Stimulated activated CD8-positive, alpha-beta memory T cell treated with anti-CD3 and anti-CD28 coated beads, Interleukin-2, amount 100 ng/mL, for 1 hour (primary cell): ENCODE measurements at places on chromosomes 2 and 18.

DNA sequence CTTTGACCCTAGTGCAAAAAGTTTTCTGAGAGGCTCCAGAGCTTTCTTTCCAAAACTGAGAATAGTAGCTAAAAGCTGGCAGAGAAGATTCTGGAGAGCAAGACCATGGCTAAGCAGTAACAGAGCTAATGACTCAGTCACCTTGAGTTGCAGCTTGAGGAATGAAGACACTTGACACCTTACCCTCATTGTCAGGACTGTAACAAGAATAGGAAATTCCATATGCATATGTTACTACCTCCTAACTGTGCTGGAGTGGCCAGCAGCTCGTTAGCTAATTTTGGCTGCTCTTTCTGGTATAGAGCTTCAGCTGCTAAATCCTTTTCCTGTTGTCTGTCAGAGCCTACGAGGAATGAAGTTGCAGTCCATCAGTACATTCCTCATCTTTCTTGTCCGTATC lies 68.6 kb upstream of the LHCGR start:
- DNase-seq: no peak

- no peak for DNase-seq
Measured at GRCh38 chr2:26597197-26597596, 44.0 kb downstream of the CIB4 start.

DNA sequence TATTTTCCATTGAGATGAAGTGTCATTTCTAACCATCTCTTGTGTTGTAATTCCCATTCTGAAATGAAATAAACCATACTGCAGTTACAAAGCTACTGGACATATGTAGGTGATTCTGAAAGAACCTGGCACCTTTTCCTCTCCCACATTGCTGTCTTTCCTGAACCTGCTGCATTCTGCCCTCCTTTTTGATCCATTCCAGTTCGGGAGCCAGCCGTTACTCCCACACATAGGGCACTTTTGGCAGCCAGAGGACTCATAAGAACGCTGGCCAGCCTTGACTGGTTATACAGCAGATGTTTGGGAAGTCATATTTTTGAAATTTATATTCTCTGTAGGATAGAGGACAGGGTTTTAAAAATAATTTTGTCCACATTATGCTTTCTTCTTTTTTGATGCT lies 369.8 kb upstream of the CDH7 start:
- no peak for DNase-seq

DNA sequence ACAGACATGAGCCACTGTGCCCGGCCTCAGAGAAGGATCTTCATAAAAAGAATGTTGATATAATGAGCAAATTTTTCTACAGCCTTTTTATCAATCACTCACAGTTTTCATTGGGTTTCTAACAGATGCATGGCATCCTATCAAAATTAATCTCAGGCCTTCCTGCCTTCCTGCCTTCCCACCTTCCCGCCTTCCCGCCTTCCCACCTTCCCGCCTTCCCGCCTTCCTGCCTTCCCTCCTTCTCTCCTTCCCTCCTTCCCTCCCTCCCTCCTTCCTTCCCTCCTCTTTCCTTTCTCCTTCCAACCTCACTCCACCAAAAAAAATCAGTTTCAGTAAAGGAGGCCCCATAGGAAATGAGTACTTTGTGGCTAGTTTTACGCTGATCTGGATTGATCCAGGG lies 48.4 kb downstream of the CARF start:
- no peak for DNase-seq

GRCh38 chr2:233101816-233102215 lies 41.7 kb downstream of the INPP5D start:
- no peak for DNase-seq

DNA sequence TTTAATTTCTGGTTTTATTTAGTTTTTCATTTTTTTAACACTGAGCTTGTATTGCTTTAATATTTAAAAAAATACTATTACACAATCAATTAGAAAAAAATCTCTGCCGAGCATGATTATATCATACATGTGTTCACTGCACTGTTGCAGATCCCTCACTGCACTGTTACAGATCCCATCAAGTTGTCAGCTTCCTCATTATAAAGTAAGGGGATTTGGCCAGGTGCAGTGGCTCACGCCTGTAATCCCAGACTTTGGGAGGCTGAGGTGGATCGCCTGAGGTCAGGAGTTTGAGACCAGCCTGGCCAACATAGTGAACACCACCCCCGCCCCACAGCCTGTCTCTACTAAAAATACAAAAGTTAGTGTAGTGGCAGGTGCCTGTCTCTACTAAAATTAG lies 33.0 kb upstream of the METTL21A start:
- DNase-seq: no peak

- DNase-seq: no peak
Measured at GRCh38 chr2:70816726-70817125, 3.7 kb downstream of the CLEC4F start.

DNA sequence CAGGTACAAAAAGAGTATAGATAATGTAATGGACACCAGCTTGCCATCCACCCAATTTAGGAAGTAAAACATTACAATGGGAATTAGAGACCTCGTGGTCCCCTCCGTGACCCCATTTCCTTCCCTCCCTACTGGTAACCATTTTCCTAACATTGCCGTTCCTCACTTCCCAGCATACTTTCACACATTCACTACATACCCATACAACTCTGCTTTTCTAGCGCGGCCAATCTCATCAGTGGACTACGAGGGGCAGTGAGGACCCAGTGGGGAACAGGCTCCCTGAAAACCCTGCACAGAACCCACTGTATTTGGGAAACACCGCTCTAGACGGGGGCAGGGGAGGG lies 1.1 kb downstream of the ENOSF1 start:
- DNase-seq: no peak
